ENCODE measurements at places on chromosomes 13 and 19.

- DNase-seq, result no peak
These were observed 64.1 kb downstream of the KLF12 start for GRCh38 chr13:74070065-74070464.

DNA sequence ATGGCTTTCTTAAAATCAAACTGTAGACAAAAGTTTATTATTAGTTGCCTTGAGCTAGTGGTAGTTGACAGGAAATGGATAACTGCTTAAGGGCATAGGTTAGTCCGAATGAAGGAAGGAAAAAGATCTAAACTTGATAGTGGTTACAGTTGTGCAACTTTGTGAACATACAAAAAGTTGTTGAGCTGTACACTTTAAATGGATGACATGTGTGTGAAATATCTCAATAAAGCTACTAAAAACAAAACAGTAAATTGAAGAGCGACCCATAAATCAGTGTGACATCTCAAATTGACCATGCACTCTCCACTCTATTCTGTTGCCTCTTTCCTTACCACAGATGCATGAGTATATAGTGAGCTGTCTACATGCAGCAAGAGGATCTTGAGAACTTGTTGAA, 1757.8 kb downstream of the PCDH9 start:
- no peak for DNase-seq

GRCh38 chr13:103130146-103130545, 63.9 kb upstream of the SLC10A2 start:
- no peak for DNase-seq

- no peak for DNase-seq
These were observed 9.6 kb upstream of the CEACAM6 start for GRCh38 chr19:41745756-41746155.

DNA sequence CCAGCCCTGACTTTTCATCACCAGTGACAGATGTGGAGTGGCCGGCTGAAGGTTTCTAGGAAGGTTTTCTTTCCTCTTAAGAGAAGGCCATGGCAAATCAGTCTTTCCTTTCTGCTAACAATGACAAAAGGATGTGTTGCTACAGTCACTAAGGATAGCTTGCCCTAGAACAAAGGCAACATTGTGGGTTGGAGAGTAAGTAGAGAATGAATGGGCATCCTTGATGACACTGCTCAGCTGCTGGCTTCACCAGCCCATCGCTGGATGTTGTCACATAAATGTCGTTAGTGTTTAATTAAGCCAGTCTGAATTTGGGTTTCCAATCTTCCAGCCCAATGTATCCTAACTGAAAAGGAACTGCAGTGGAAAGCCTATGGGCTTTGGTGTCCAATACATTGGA, 168.4 kb downstream of the ZIC5 start:
- DNase-seq, result no peak

- DNase-seq, result no peak
These were observed 37.6 kb downstream of the KCTD12 start for GRCh38 chr13:76848596-76848995.

DNA sequence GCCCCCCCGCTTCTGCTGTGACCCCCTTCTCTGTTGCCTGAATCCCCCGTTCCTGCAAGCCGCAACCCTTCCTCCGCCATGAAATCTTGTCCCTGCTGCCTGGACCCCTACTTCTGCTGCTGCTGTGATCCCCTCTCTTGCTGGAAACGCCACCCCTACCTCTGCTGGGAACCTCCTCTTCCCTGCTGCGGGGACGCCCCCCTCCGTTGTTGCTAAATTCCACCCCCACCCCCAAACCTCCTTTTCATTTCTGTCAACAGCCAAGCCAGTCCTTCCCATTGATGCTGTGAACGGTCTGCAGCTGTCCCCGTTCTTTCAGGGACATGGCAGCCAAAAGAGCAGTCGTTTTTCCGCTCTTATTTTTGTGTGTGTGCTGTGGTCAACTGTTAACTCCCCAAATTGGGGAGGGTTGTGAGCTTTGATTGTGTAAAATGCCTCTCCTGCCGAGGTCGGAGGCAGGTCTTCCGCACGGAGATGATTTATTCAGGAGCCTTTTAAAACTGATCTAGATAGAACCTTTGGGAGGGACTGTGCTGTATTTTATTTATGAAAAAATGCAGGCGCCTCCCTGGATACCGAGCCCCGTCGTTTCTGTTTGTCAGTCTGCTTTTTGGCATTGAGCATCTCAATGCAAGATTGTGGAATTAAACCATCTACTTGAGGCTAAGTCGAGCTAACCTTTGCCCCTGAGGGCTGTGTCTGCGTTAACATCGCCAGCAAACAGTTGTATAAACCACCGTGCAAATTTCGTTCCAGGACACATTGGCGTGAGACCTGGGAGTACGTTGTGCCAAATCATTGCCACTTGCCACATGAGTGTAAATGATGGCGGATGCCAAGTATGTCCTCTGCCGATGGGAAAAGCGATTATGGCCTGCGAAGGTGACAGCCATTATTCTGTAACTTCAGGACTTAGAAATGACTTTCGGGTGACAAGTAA, 27.9 kb upstream of the NDUFS7 start:
- DNase-seq, result no peak

DNA sequence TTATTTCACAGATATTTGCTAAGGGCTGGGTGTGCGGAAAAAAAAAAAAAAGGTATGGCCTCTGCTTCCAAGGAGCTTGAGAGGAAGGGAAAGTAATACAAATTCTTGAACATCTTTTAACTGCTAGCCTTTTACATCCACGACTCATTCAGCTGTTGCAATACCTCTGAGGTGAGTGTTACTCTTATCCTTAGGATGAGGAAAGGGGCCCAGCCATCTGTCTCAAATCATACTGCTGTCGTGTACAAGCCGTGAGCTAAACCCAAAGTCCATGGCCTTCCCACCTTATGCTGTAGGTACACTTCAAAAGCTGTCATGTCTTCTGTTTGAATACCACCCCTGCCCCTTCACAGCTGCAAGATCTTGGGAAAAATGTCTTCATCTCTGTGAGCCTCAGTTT, 146.8 kb downstream of the KCNRG start:
- no peak for DNase-seq

DNA sequence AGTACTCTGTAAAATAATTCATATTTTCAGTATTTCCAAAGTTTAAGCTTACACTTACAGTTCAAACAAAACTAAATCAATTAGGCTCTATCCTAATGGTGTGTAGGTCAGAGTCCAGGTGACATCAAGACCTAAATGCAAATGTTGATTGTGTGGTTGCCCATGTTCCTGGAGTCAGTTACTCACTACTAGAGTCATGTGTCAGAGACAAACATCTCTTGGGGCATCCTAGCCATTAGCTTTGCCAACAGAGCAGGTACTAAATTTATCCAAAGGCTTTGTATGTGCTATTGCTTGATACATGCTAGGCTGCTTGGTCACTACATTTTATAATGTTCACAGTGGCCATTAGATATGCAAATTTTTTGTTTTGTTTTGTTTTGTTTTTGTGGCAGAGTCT, 11.7 kb downstream of the SPRY2 start:
- DNase-seq, result no peak

DNA sequence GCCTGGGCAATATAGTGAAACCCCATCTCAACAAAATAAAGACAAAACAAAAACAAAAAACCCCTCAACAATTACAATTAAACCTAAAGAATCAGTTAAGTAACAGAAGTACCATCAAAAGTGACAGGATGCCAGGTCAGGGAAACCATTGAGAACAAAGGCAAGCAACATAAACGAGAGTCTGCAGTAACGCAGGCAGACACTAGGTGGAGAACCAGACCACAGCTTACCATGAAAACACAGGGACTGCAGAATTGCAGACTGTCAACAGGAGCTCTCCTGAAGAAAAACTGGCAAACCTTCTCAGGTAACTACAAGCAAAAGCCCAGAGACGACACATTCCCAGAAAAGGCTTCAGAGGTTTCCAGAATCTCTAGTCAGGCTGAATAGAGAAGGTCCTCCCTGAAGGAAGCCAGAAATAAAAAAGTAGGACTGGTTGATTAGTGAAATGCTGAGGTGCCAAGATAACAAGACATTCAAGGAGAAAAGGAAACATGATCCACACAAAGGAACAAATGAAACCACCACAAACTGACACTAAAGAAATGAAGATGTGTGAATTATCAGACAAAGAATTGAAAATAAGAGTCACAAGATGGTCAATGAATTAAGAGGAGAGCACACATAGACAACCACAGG, 2.2 kb upstream of the ZNF665 start:
- peak; percentile 24 for DNase-seq

DNA sequence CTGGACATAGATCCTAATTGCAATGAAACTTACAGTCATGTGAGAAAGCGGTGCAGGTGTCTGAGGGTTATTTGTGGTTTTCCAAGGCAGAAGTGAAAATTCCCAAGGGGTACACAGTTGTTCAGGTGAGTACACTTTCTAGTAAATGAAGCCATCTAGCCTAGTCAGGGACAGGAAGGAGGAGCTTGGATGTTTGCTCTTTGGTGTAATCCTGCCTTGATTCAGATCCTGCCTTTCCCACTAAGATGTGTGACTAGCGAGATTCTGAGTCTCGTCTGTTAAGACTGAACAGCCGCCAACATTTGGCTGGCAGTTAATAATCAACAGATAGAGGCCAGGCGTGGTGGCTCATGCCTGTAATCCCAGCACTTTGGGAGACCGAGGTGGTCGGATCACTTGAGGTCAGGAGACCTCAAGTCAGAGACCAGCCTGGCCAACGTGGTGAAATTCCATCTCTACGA, 2.5 kb downstream of the RPS9 start:
- no peak for DNase-seq

GRCh38 chr19:49727217-49728030, 35.7 kb downstream of the TSKS start:
- DNase-seq, result no peak

DNA sequence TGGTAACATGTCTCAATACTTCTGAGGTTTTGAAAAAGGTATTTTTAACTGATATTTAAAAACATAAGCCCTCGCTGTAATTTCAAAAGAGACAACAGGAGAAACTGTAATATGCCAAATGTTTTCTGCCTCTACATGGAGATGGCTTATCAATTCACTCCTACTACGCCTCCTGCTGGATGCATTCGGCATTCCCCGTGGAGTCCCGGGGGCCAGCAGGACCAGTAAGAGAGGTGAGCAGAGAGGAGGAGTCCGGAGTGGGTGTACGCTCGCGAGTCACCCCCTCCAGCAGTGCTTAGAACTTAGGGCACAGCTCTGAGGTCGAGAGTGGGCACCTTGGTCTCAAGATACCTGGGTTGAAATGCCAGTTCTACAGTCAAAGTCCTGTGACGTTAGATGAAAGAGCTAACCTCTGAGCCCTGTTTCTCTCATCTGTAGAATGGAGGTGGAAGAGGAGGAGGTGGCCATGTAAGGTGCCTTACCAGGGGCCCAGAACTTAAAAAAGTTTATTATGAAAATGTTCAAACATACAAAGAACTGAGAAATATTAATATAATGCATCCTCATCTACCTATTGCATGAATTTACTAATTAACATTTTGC, 110.2 kb downstream of the STK24 start:
- DNase-seq, result no peak

DNA sequence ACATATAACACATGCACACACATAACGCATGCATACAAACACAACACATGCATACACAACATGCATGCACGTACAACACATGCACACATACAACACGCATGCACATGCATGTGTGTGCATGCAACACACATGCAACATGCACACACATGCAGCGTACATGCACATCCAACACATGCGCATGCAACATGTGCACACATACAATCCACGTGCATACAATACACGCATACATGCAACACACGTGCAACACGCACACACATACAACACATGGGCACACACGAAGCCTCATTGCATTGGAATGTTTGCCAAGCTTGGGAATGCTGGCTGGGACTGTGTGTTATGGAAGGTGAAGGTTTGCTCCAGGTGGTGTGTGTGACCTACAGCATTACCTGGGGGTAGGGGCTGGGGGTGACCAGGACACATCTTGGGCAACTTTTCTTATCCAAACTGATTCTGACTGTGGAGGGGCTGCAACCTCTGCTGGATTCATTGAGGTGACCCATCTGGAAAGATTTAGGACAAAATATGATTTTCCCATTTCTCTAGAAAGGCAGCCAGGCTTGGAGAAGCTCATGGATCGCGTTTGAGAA, 58.9 kb downstream of the SPACA7 start:
- no peak for DNase-seq

DNA sequence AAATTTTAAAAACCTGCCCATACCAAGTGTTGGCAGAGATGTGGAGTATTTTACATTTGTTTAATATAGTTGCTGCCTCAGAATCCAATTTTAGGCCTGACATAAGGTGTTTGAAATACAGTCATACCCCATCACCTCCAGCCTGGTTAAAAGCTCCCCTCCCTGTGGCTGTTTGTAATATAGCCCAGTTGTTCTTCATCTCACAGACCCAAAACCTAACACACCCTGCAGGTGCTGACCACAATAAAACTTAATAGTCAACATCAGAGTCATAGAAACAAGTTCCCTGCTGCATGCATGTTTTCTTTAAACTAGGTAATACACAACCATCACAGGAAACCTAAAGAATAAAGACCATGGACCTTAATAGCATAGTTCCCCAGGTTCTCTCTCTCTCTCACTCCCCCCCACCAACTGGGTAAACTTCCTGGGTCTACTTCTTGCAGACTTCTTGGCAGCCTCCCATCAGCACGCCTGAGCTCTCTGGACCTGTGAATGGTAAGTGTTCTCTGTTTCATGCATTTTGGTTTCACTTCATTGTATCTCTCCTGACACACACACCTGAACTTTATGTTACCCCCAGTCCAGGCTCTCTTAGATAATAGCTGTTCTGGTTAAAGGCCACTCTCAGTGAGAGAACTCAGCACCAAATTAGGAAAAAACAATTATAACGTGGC, 1369.9 kb downstream of the EFNB2 start:
- DNase-seq, result no peak

DNA sequence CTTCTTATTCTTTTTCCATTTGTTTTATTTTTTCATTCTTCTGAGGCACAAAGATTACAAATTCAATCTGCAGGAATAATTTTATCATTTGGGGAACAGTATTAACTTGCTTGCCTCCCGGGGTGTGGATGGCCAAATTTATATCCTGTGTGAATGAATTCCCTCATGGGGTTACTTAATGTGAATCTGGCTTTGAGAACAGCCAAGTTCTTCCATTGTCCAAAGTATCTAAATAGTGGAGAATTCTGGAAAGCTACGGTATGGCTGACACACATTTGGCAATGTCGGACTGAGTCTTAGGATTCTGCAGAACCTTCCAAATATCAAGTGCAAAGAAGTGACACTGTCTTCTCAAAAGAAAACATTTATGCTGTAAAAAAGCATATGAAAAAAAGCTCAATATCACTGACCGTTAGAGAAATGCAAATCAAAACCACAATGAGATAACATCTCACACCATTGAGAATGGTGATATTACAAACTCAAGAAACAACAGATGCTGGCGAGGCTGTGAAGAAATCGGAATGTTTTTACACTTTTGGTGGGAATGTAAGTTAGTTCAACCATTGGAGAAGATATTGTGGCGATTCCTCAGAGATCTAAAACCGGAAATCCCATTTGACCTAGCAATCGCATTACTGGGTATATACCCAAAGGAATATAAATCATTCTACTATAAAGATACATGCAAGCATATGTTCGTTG, 620.2 kb downstream of the EFNB2 start:
- no peak for DNase-seq

DNA sequence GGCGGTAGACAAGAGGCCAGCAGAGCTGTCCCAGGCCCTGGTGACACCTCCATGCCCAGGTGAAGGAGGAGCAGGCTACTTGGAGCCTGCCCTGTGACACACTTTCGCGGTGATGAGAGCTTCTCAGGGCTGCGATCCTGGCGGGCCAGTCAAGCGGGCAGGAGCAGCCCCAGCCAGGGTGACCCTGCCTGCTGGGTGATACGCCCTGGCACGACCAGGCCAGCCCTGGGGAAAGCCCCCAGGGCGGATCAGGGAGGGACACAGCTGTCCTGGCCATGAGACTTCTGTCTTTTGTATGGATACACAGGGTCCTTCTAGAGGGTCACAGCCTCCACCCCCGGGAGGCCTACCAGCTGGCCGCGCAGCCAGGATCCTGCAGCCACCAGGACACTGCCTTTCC, 13.1 kb downstream of the DNM2 start:
- DNase-seq, result no peak
